ENCODE measurements at places on chromosomes 11 and 22.

DNA sequence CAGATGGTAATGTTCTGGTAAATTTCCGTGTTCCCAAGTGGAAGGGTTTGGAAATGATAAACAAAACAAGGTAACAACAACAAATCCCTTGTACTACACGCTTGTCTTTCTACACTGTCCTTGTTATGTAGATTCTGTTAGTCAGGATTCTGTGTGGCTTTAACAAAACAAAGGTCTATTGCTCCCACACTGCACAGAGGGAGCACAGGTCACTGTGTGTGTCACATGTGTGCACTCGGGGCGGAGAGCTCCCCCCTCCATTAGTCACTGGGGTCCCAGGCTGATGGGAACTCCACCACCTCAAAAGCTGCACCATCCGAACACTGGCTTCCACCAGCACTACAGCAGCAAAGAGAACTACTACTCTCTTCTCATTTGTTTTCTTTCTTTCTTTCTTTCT lies 227.9 kb downstream of the NTM start:
- no peak for DNase-seq

GRCh38 chr11:17730608-17731462 lies 3.7 kb upstream of the KCNC1 start:
- DNase-seq = peak; percentile 47

- no peak for DNase-seq
Observed at GRCh38 chr11:85913513-85913912, 58.3 kb downstream of the CCDC83 start.

- DNase-seq = no peak
Observed at GRCh38 chr11:60069450-60069849, 13.0 kb downstream of the MS4A3 start.

- peak; percentile 76 for DNase-seq
Observed at GRCh38 chr11:58024601-58025091, 965 bp downstream of the OR9Q1 start.

DNA sequence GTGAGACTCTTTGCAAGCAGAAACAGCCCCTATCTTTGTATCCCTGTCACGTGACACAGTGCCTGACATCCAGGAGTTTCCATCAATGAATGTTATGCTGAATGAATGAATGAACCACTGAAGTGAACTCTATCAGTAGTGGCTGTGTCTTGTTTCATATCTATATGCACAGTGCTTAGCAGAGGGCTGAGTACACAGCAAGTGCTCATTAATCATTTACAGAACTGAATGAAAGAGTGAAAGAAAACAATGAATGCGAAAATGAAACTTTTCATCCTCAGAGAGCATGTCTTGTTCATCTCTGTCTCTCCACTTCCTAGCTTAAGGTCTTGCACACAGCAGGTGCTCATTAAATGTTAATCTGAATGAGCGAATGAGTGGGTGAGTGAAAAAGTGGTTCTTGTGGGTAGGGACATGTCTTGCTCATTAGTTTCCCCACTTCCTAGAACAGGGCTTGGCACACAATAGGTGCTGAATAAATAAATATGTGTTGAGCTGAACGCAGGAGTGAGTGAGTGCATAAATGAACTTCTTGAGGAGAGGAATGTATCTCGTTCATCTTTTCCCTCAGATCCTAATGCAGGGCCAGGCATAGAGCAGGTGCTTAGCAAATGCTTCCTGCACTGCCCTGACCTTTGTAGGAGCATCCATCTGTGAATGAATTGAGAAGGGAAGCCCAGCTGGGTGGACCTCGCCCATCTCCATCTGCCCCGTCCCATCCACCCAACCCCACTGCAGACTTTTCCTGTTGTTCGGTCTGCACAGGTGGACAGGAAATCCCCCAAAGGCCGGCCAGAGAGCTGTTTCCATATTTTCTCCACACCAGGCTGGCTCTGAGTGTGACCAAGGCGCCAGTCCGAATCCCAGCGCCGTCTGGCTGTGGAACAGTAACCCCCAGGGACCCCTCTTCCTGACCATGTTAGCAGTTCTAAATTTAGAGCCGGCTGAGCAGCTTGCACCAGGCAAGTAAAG lies 113.4 kb upstream of the CRYBB3 start:
- peak; percentile 14 for DNase-seq

DNA sequence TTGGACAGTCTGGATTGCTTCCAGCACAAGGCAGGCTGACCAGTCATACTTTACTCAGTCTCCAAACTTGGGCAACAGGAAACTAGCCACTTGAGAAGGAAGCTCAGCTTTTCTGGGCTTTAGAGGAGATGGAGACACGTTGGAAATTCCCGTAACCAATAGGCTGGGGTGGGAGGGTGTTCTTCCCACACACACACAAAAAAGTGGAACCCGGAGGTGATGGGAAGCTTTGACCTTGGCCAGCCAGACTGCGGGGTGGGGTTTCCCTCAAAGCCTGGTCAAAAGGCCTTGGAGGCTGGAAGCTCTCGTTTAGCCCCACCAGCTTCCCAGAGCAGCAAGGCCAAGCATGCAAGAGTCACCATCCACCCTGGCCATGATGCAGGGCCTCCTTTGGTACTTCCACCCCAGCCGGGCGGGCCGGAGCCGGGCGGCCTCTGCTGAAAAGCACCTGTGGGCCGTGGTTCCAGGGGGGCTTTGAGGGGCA lies 126.2 kb downstream of the BCR start:
- no peak for DNase-seq

DNA sequence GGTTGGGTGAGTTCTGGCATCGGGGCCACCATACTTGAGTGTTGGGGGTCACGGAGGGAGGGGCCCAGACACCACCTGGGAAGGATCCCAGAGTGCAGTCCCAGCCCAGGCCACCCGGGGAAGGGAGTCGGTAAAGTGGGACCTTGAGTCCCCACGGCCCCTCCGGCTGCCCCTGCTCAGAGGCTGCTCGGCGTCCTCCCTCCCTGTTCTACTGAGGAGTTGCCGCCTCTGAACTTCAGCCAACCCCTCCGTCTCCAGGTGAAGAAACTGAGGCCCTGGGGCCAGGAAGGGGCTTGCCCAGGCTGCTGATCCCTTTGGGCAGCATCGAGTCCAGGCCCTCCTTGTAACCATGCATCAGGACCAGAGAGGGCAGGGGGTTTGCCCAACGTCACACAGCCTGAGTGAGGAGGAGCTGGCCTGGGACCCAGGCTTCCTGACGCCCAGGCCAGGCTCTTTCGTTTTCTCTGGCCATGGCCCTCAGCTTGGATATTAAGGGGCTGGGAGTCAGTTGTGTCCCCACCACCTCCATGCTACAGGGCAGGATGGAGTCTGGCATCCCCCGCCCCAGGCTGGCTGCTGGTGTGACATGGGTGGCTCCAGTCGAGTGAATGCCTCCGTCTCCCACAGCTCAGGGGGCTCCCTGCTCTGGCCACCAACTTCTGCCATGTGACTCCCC lies 1.3 kb downstream of the PARVG start:
- no peak for DNase-seq

- peak; percentile 72 for DNase-seq
Observed at GRCh38 chr11:57434640-57435546, 8.0 kb upstream of the SLC43A3 start.

- DNase-seq = no peak
Observed at GRCh38 chr11:86220653-86221052, 23.9 kb upstream of the EED start.

DNA sequence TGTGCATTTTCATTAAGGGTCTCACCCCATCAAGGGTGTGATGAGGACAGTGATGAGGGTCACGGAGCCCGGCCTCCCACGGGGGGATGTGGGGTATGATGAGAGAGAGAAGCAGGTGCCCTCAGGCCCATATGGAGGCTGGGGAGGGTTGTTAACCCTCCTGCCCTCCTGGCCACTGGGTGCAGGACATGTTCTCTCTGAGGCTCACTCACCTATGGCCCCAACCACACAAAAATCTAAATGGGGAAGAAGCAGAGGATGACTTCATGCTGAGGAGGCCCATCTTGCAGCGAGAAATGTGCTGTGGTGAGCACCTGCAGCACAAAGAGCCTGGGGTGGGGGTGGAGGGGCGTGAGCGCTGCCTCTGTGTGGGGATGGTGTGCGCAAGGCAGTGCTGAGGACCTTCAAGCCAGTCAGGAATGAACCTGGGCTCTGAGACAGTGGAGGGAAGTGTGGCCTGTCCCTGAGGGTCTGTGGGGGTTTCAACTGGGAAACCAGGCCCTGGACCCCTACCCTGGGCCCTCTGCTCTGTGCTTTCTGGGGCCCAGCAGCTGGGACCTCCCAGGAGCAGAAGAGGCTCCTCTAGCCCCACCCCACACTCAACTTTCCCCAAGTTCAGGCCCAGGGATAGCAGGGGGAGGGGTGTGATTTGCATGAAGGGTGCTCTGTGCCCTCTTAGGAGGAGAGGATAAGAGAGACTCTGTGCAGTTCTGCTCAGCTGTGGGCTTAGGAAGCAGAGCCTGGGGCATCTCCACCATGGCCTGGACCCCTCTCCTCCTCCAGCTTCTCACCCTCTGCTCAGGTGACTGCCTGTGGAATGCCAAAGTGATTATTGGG lies 43.0 kb upstream of the TOP3B start:
- no peak for DNase-seq

GRCh38 chr11:39247570-39248137 lies 2211.8 kb downstream of the LRRC4C start:
- no peak for DNase-seq

GRCh38 chr22:25363474-25363873 lies 144.0 kb downstream of the CRYBB2 start:
- no peak for DNase-seq

- no peak for DNase-seq
Observed at GRCh38 chr11:108586600-108586999, 7.0 kb downstream of the EXPH5 start.

DNA sequence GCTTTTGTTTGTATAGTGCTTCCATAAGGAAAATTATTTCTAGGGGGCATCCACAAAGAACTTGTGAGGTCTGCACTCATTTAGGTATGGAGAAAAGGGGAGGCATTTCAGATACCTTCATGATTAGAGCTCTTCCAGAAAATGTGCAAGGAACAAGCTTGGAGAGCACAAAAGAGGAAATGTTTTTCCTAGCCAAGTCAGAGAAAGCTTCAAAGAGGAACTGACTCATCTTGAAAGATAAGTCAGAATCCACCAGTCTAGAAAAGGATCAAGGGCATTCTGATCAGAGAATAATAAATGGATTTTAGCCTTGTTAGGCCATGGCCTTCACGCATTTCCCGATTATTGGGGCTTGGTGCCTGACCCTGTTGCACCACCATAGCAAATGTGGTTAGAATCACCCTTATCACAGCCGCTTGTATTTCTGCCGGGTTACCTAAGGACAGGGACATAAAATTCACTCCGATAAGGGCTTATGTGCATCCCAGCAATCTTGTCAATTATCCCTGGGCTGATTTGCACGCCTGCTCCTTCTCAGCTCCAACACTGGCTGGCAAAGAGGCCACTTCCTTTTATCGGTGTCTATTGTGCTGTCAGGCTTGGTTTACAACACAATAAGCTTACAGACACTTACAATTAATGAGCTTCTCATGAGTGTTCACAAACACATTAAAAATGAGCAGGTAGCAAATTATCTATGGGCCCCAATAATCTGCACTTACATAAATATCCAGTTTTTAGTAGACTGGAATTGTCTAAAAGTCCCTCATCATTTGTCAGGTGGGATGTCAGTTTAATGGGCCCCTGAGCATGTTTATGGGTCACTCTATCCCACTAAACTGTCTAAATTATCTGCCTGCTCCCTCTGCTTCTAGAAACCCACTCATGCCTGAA lies 613.5 kb downstream of the SOX6 start:
- DNase-seq = no peak

DNA sequence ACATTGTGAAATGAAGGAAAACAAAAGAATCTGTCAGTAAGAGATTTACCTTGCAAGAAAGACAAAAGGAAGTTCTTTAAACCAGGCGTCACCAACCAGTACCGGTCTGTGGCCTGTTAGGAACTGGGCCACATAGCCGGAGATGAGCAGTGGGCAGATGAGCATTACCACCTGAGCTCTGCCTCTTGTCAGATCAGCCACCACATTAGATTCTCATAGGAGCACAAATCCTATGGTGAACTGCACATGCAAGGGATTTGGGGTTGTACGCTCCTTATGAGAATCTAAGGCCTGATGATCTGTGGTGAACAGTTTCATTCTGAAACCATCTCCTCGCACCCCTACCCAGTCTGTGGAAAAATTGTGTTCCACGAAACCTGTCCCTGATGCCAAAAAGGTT lies 108.2 kb downstream of the CYP2R1 start:
- DNase-seq = no peak

- no peak for DNase-seq
Observed at GRCh38 chr22:23512721-23513120, 67.4 kb downstream of the IGLL1 start.

GRCh38 chr11:128069665-128070064 lies 517.7 kb downstream of the ETS1 start:
- DNase-seq = no peak

DNA sequence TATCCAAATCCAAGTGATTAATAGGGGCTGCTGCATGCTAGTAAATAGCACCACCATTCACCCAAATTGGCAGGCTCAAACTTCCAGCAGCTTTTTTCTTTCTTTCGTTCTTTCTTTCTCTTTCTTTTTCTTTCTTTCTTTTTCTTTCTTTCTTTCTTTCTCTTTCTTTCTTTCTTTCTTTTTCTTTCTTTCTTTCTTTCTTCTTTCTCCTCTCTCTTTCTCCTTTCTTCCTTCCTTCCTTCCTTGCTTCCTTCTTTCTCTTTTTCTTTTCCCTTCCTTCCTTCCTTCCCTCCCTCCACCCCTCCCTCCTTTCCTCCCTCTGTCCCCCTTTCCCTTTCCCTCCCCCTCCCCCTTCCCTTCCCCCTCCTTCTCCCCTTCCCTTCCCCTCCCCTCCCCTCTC lies 81.5 kb downstream of the PDE3B start:
- DNase-seq = no peak

DNA sequence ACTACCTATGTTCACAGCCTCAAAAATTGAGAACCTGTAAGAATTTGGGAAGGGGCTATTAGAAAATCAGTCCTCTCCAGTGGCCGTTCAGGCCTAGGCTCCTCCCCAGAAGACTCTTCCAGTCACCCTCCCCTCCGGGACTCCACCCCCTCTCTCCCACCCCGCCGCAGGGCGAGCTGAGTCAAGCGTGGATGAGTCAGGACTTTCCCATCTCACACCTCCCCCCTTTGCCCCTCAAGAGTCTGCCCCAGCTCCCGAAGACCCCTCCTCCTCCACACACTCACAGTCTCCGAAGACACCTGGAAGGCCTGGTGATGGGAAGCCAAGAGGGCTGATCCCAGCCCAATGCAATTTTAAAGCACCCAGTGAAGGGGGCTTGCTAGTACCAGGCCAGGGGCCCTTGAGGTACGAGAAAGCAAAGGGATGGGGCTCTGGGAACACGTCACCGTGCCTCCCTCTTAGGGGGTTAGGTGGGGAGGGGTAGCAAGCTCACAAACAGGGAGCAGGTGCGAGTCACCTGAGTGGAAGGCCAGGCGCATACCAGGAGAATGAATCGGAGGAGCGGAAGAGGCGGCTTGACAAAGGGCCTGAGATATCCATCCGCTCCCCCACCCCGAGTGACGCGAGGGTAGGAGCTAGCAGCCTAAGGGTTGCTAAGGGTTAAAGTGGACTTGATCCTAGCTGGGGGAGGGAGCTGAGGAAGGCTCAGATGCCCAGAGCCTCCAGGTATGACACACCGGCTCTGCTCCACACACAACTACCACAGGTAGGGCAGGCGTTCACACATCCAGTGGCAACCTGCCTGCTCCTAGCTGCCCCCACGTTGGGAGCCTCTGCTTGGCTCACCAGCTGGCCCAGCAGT lies 13.6 kb downstream of the BCL9L start:
- DNase-seq = peak; percentile 85
